Putamen (tissue), 1 donor: ENCODE measurements at places on chromosomes 3 and 15.
A peak's percentile ranks its signal among the peaks of the same experiment; 100 is the strongest.

GRCh38 chr15:65072027-65072426 is 4.2 kb upstream of the RASL12 start:
- no peak for DNase-seq

GRCh38 chr3:30702038-30702827 is 95.8 kb downstream of the TGFBR2 start:
- no peak for DNase-seq

DNA sequence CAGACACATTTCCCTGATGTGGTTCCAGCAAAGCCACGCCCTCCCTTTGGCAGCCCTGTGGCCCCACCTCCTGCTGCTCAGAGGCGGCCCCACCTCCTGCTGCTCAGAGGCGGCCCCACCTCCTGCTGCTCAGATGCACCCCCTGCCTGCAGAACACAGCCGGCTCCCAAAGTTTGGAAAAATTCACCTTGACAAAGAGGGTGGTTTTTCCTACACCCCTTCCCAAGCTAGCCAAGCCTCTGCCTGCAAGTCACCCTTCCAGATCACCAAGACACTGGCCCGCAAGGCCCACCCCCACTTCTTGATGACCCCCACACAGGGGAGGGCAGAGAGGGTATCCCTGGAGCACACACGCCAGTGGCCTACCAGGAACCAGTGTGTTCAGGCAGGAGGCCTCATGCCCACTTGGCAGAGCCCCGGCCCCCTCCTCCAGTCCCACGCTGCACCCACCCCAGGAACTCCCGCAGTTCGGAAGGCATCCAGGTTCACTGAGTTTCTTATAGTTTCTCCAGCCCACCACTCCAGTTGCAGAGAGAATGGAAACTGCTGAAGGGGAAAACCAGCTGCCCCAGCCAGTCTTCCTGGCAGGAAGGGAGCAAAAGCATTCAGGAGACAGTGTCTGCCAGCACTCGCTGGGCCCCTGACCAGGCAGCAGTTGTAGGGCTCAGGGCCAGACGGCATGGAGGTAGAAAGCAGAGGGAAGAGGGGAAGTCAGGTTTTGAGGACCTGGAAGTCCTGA is 2.3 kb upstream of the HAPLN3 start:
- peak; percentile 77 for DNase-seq

DNA sequence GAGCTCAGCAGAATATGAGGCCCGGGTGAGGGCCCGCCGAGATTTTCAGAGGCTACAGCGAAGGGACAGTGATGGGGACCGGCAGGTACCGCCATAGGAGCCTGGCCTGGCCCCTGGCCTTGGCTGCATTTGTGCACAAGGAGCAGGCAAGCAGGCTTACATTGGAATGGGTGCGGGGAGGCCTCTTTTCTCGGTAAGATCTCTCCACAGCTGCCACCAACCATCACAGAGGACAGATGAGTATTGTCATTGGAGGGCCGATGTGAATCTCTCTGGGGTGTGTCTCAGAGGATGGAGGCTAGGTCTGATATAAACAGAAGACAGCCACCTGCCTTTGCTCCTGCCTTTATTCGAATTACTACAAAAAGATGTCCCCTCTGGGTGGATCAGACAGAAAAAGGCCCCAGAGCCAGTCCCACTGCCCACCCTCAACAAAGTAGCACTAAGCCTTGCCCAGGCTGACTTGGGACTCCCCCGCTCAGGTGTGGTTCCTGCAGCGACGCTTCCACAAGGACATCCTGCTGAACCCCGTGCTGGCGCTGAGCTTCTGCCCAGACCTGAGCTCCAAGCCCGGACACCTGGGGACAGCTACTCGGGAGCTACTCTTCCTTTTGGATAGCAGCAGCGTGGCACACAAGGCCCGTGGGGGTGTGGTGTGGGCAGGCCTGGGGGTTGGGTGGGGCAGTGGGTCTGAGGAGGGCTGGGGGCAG is 5.4 kb downstream of the VWA5B2 start:
- no peak for DNase-seq

- DNase-seq = no peak
Measured at GRCh38 chr3:45546716-45547701, 47.5 kb upstream of the LIMD1 start.

DNA sequence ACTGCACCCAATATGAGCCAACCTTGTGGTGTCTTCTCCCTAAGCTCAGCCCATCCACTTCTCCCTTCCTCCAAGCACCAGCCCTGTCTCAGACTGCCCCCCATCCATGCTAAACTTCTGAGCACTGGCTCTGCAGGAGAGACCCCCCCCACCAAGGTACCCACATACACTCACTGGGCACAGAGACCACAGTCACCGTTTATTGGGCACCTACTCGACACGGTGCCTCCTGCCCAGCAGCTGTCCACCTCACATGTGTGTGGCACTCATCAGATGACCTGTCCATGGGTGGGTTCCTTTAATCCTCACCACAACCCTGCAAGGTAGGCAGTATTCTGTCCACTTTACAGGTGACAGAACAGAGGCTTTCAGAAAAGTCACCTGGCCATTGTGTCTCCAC is 22.3 kb upstream of the SFMBT1 start:
- no peak for DNase-seq

DNA sequence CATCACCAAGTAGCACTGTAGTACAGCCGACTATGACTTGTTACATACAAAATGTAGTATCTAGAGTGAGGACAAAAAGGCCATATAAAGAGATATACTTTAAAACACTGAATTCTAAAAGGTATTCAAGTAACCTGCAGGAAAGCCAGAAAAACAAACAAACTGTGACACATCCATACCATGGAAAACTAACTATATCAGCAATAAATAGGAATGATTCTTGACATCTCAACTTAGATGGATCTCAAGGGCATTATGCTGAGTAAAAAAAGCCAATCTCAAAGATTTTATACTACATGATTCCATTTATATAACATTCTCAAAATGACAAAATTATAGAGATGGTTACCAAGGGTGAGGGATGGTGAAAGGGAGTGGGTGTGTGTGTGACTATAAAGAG is 143.0 kb downstream of the PEAK1 start:
- no peak for DNase-seq

DNA sequence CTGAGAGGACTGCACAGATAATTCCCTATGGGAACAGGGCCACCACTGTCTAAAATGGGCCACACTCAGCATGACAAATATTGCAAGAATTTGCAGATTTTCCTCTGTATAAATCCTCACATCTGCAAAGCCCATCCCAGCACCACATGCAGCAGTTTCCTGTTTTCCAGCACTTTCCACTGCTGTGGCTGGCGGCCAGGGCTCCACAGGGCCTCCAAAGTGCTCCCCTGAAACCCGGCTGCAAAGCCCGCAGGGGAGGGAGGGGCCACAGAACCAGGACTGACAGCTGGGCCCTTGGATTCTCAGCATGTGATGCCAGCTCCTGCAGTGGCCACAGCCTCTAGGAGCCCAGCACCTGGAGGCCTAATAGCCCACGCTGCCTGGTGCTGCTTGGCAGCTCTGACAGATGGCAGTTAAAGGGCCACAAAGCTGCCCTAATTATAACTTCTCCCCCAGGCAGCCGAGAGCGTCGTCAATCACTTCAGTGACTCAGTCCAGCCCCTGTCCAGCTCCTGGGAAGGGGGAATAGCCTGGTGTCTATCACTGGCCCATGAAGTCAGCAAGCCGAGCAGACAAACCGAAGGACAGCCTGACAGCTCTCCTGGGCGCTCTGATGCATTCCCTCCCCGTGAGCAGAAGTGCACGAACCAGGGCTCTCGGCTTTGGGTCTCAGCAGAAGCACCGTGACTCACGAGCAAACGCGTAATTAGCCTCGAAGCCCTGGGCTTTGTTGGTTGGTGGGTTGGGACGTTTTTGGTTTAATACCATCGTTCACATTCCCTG is 4.7 kb downstream of the LRRC15 start:
- no peak for DNase-seq

DNA sequence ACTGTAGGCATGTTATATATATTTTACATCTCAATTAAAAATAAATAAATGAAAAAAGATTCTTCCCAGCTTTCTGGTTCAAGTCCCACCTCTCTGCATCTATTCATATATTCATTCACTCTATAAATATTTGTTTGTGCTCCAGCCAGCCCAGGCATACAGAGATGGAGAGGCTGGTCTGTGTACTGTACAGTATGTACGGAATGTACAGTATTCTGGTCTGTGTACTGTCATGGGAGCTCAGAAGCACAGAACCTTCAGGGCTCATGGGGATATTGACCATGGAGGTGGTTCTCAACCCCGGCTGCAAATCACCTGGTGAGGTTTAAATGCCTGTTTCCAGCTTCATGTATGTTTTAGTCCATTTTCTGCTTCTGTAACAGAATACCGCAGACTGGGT is 13.8 kb downstream of the CORO2B start:
- DNase-seq = no peak

DNA sequence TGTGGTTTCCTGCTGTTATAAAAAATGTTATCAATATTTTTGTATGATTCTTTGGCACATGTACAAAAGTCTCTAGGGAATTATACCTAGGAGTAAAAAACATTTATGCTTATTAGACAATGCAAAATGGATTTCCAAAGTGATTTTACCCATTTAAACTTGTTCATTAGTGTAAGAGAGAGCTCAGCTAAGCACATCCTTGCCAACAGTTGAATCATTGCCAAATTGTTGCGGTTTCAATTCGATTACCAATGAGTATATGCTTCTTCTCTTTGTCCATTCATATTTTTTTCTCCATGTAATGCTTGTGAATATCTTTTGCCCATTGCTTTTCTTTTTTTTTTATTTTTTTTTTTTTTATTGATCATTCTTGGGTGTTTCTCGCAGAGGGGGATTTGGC is 17.2 kb downstream of the CASR start:
- DNase-seq = no peak

- no peak for DNase-seq
Measured at GRCh38 chr3:165491487-165491886, 295.3 kb upstream of the SLITRK3 start.

DNA sequence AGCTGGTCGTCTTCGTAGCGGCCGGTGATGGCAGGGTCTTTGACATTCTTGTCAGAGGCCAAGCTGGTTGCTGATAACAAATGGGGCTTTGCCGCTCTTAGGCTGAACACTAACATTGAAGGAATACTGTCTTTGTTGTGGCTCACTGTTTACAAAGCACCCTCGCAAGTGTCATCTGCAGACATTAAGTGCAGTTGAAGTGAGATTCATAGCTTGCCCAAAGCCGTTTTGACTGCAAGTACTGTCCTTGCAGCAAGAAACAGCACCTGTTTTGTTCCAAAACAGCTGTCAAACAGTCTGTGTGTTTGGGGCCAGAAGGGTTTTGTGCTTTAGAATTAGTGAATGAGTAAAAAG is 568 bp downstream of the SENP2 start:
- peak; percentile 26 for DNase-seq

DNA sequence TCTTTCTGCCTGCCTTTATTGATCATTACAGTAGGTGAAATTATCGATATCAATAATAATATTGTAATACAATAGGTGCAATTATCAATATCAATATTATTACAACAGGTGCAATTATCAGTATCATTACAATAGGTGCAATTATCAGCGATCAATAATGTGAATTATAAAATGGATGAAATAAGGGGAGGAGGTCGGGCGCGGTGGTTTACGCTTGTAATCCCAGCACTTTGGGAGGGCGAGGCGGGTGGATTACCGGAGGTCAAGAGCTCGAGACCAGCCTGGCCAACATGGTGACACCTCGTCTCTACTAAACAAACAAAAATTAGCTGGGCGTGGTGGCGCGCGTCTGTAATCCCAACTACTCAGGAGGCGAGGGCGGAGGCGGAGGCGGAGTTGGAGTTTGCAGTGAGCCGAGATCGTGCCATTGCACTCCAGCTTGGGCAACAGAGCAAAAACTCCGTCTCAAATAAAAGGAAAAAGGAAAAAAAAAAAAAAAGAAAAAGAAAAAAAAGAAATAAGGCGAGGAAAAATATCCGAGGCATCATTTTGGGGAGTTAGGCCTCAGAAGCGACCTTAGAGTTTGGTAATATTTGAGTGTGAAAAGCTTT is 611 bp upstream of the BNIP2 start:
- DNase-seq = peak; percentile 39

- DNase-seq = no peak
Measured at GRCh38 chr3:30221619-30222018, 384.8 kb upstream of the TGFBR2 start.

DNA sequence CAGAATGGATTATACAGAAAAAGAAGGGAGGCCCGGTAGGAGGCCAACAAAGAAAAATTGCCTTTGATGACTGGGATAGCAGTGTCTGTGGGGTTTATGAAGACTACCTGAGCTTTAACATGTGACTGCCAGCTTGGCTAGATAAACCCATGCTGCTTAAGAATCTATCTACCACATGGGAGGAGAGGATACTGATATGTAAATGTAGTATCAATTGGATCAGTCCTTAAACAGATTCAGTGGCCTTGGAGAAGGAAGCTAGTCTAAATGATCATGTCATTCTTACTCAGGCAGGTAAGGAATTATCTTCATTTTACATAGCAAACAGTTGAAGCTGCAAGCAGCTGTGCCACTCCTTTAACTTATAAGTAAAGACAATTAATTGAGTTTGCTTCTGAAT is 50.0 kb upstream of the SYNPR start:
- no peak for DNase-seq

DNA sequence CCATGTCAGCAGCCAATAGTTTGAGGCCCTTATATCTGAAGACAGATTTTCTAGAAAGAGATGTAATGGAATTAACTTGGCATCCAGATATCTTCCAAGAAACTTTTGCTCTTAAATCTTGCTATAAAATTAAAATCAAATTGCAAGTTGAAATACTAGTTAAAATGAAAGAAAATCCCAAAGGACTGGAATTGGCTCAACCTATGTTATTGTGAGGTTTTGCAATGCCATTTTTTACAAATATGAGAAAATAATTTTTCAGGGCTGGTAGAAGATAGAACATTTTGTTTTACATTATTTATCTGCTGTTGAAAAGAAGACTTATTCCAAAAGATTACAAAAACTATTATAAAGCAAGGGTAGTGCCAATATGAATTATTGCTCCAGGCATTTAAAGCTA is 92.2 kb upstream of the AGTR1 start:
- no peak for DNase-seq

GRCh38 chr3:183046883-183047282 is 52.4 kb downstream of the MCCC1 start:
- no peak for DNase-seq

GRCh38 chr15:83039206-83039605 is 27.8 kb upstream of the C15orf40 start:
- no peak for DNase-seq

- DNase-seq = no peak
Measured at GRCh38 chr15:90810354-90810753, 58.0 kb upstream of the FURIN start.

DNA sequence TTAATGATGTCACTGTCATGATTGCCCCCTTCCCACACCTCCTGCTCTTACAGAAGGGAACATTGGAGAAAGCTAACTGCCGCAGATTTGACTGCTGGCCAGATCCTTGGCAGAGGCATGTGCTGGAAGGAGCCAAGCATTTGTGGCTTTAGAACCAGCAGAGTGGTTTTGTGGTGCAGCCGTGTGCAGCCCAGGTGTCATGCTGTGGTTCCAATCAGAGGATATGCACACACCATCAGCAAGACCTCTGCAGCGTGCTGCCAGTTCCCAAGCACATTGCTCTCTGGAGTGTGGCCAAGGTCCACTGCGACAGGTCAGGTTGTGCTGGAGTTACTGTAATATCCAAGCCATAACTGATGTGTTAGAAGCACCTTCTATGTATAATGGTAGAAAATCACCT is 61.6 kb downstream of the OTOL1 start:
- no peak for DNase-seq
